CD4-positive, alpha-beta T cell treated with Interferon alpha-2 for 1 hour (primary cell): ENCODE measurements at places on chromosomes 1 and 21.

DNA sequence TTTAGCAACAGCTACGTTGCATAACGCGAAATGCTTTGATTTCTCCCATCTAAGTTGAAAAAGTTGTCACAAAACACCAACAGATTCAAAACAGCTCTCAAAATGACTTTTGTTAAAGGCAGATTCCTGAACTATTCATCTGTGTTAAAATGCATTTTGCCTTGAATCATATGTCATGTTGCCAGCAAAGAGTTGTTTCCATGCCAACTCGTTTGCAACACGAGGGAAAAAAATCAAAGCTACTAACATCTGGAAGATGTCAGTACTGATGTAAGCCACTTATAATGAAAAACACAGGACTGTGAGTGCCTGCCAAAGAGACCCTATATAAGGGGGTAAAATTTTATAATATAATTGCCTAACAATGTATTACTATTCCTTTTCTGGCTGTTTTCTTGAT, 182.7 kb upstream of the PTBP2 start:
- no peak for DNase-seq

DNA sequence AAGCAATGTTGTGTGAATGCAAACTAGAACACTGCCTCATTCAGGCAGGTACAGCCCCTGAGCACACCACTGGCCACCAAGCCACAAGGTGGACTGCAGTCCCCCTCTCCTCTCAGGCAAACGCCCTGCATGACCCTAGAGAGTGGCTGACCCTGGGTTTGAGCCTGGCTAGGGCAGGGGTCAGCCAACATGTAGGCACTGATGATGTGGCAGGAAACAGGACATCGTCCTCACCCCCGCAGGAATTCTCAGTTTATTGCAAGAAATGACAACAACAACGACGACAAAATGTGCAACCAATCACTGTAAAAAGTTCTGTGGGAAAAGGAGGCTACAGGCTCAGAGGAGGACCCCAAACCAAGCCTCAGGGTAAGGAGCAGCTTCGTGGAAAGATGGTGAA, 81.3 kb downstream of the OMA1 start:
- DNase-seq: no peak

- DNase-seq: no peak
Observed at GRCh38 chr1:21507511-21508270, 1.5 kb upstream of the ALPL start.

- DNase-seq: no peak
Observed at GRCh38 chr1:42168391-42168670, 3.8 kb upstream of the GUCA2A start.

DNA sequence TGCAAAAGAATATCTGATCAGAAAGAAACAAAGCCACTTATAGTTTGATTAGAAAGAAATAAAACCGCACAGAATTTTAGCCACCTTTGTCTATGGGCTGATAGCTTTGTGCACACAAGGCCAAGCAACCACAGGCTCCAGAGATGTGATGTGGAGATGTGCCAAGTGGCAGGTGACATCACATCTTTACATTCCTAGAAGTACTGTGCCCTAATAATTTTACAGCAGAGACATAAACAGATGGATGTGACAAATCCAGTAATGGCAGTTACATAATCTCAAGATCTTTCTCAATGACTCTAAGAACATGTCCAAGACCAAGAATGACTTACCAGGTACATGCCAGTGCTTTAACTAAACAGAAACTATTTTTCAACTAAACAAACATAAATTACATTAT, 159.5 kb downstream of the LTN1 start:
- no peak for DNase-seq

GRCh38 chr1:174466607-174467006, 18.8 kb downstream of the GPR52 start:
- no peak for DNase-seq

DNA sequence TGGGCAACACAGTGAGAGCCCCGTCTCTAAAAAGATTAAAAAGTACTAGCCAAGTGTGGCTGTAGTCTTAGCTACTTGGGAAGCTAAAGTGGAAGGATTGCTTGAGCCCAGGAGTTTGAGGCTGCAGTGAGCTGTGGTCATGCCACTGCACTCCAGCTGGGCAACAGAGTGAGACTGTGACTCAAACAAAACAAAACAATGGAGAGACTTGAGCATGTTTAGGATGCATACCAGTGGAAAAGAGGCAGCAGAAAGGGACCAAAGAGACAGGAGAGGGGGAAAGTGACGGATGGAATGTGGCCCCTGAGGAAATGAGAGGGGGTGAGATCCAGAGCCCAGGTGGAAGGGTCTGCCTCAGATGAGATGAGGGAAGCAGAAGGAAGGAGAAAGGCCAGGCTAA, 358.9 kb downstream of the RPS6KC1 start:
- DNase-seq: no peak

DNA sequence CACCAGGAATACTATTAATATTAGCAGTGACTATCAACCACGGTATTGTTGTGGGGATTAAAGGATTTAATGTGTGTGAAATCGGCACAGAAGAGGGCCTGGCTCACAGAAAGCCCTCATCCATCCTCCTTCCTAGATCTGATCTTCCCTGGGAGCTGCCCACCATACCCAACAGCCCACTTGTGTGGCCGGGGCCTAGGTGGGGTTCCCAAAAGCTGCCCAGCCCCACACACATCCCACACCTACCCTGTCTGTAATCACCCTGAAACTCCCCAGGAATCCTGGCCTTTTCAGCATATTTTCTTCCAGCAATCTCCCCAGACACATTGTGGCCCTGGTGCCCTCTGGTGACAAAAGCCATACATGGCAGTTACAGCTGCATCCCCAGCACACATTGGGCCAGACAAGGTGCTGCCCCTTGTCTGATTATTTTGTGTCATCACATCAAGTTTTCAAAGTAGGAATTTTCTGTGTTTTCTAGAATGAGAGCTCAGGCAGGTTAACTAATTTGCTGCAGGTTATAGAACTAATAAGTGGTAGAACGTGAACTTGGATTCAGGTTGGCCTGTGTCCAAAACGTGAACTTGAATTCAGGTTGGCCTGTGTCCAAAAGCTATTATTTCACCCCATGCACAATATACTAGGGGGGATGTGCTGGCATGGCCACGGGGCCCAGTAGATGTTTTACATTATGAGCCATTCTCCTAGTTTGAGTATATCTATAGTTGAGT, 5.3 kb upstream of the SLC6A9 start:
- peak; percentile 74 for DNase-seq

DNA sequence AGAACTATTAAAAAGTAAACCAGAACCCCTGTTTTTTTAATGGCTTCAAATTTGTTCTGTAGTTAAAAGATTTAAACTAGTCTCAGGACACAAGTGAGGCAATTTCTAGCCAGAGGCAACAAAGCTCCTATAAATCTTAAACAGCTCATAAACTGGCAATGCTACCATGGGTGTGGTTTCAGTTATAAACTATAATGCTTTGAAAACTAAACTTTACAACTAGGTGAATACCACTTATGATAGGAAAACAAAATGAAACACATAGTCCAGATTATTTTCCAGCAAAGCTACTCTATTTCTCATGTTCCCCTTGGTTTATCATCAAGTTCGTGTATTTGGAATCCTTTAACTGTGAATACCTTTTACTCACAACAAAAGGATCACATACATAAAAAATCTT, 282.5 kb downstream of the VAV3 start:
- no peak for DNase-seq
